ENCODE measurements at places on chromosomes 6 and 20.

- DNase-seq: peak; percentile 28
Measured at GRCh38 chr6:130625825-130626527, 201.2 kb upstream of the SMLR1 start.

DNA sequence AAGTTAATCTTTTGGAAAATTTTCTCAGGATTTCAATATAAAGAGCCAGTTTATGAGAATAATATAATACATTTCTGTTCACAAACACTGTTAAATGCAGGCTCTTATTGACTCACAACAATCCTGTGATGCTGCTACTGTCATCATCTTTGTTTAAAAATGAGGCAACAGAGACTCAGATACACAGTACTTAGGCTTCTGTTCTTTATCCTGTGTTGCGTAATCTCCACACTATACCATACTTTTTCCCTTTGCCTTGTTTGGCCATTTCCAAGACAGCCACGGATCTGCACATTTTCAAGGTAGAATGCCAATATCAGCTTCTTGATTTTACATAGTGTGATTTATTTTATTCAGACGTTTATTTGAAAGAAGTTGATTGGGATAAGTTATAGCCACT lies 699.0 kb upstream of the CITED2 start:
- DNase-seq: no peak

GRCh38 chr20:34377072-34377847 lies 14.2 kb downstream of the ITCH start:
- DNase-seq: peak; percentile 15

DNA sequence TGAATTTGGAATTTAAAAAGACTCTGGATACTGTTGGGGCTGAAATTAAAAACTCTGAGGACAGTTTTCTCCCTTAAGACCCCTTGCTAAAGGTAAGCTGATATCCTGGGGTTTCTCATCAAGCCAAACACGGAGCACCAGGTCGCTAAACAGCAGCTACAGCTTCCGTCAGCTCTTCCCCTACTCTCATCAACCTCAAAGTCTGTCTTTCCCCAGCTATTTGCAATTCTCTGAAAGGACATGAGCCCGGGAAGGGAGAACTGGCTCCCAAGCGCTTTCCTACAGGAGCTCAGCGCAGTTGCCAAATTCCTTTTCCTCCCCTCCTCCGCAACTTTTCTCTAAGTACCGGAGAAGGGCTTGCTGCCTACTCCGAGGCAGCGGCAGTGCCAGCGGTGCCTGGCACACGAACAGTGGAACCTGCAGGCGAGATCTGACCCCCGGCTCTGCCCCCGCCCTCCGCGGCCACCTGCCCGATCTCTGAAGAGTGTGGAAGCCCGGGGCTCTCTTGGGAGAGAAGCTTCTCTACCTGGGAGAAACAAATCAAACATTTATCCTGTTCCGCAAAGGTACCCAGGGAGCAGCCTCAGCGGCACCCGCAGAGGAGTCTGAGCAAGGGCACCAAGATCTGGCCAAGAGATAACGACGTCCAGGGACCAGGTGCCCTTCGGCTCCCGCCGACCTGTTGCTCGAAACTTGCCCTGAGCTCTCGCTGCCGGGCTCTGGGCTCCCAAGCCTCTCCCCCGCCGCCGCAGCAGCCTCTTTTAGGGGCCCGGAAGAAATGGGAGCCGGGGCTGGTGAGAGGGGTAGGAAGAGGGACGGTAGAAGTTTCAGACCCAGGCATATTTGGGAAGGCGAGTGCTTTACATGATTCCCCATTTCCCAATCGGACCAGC lies 2.2 kb downstream of the CBLN4 start:
- DNase-seq: no peak

GRCh38 chr6:33853736-33854135 lies 49.9 kb upstream of the MLN start:
- DNase-seq: no peak

DNA sequence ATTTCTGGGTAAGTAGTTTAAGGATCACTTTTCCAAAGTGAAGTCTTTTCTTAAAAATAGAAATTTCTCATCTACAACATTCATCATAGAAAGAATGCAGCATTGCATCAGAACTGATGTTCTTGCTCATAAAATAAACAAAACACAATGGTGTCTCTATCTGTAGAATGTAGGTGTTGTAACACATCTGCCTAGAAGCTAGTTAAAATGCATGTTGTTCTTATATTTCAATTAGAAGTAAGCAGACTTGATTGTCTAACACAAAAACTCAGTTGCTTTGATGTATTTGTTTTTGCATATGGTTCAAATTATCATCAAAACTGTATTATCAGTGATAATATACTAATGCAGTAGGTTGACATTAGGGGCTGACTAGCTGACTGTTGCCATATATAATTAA lies 654.7 kb upstream of the FLRT3 start:
- DNase-seq: no peak

GRCh38 chr6:148658681-148659430 lies 88.0 kb upstream of the UST start:
- DNase-seq: no peak

GRCh38 chr20:3896302-3896701 lies 7.1 kb downstream of the PANK2 start:
- no peak for DNase-seq

- DNase-seq: no peak
Measured at GRCh38 chr6:5749651-5750215, 257.0 kb downstream of the NRN1 start.

GRCh38 chr6:35183935-35184334 lies 29.8 kb upstream of the SCUBE3 start:
- no peak for DNase-seq

- DNase-seq: no peak
Measured at GRCh38 chr6:169231790-169232506, 21.7 kb downstream of the THBS2 start.

- no peak for DNase-seq
Measured at GRCh38 chr6:143578054-143578453, 66.5 kb upstream of the FUCA2 start.

- no peak for DNase-seq
Measured at GRCh38 chr6:83062225-83062624, 3.4 kb downstream of the UBE3D start.

DNA sequence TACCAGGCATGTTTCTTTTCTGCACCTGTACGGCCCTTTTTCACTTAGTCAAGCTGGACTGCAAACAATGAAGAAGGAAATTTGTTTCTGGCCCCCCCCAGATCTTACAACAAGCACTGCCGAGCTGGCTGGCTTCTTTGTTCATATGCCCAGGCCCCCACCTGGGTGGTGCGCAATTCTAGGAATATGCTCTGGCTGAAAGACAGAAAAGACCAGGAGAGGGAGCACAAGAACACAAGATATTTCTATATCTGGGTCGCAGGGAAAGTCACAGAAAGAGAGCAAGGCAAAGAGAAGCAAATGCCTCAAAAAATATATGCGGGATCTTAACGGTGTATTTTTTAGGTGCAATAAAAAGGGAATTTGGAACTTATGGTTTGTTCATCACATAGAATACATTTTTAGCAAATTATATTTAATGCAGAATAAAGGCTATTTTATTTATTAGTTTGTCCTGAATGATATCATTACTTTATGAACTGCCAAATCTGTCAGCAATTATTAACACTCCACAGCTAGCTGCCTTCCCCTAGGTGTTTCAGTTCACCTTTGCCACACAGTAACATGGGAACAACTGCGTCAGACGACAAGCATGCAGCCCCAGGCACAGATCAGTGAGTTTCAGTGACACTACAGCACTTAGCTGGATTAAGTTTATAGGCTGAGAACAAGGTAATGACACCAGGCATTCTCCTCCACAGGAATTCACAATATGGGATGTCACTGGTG lies 76.5 kb downstream of the GJA10 start:
- no peak for DNase-seq

DNA sequence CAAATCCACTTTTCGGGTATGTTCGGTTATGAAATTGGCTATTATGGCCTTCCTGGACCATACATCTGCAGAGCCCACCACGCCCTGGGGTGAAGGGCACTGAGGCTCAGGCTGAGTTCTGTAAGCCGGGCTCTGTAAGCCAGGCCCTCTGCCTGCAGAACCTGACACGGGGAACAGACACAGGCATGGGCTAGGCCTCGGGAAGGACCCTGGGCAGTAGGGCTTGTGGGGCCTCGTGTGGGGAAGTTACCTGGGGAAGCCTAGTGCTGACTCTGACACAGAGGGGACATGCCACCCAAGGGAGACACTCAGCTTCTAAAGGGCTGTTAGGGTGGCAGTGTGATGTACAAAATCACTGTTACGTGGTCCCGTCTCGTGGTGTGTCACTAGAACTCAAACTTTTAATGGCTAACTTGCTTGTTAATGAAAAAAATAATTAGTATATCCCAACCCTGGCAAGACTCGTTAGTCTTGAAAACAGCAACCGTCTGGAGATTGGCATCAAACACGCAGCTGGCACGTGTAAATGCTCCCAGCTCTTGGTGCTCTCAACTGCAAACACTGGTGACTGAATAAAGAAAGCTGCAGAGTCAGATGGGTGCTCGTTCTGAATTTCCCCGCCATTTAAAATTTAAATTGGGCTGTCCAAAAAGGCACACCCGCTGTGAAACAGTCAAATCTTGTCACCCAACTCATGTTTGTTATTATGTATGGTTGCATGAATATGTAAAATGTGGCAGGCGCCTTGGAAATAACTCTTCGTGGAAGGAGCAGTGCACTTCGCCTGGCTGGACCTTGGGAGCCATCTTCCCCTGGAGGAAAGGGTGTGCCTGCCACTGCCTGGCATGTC lies 23.6 kb upstream of the TCFL5 start:
- no peak for DNase-seq

DNA sequence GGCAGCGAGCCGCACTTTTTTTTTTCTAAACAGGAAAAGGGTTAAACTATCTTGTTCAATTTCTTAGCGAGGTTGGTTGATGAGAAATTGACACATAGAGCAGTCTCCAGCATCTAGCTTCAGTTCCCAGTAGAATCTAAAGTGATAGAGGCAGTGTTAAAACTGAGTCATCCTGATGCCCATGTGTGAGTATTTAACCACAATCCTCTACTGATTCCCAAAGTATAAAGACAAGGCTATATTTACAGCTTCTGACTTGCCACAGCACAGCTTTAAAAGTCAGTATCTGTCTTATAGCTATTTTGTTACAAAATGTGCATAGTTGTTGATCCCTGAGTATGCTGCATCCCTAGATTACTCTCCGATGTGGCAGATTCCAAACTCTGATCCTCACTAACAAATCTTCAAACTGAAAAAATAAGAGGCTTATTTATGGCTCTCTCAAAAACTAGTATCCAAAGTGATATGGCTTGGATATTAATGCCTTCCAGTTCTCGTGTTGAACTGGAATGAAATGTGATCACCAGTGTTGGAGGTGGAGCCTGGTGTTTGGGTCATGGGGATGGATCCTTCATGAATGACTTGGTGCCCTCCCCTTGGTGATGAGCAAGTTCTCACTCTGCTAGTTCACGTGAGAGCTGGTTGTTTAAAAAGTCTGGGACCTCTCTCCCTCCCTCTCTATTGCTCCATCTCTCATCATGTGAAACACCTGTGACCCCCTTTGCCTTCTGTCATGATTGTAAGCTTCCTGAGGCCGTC lies 13.1 kb upstream of the POPDC3 start:
- no peak for DNase-seq

DNA sequence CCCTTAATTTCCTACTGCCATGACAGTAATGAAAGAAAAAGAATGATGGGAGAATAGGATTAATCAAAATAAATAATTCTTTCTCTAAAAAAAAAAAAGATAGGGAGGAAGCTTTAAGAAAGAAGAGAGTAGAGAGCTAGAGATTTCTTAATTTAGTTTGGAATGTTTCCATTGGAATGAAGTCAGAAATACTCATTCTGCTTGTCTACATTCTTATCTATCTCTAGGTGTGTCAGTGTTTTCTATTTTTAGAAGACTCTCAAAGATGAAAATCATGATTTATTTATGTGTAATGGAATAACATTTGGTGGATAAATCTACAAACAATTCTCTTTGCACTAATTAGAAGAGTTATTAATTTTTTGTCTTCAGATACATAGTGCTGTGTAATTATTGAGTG lies 38.0 kb upstream of the HIVEP1 start:
- DNase-seq: no peak

GRCh38 chr6:113115196-113115595 lies 741.9 kb upstream of the MARCKS start:
- no peak for DNase-seq

DNA sequence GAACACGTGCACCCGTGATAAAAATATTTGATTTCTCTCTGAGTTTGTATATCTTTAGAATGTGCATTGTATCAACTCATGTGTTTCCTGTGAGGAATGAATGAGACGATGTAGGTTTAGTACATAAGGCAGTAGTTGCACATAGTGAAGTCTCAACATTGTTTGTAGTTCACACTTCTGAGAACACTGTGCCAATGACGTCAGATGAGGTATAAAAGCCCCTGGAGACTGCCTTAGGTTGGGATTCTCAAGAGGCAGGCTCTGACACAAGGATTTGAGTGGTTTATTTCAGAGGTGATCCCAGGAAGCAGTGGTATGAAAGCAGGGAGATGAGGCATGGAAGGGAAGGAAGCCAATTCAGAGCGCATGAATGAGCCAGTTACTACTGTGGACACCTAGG lies 2.6 kb upstream of the NKAIN2 start:
- no peak for DNase-seq

GRCh38 chr6:133396233-133396983 lies 155.3 kb downstream of the EYA4 start:
- no peak for DNase-seq

- DNase-seq: no peak
Measured at GRCh38 chr20:11700831-11701230, 216.9 kb upstream of the BTBD3 start.

DNA sequence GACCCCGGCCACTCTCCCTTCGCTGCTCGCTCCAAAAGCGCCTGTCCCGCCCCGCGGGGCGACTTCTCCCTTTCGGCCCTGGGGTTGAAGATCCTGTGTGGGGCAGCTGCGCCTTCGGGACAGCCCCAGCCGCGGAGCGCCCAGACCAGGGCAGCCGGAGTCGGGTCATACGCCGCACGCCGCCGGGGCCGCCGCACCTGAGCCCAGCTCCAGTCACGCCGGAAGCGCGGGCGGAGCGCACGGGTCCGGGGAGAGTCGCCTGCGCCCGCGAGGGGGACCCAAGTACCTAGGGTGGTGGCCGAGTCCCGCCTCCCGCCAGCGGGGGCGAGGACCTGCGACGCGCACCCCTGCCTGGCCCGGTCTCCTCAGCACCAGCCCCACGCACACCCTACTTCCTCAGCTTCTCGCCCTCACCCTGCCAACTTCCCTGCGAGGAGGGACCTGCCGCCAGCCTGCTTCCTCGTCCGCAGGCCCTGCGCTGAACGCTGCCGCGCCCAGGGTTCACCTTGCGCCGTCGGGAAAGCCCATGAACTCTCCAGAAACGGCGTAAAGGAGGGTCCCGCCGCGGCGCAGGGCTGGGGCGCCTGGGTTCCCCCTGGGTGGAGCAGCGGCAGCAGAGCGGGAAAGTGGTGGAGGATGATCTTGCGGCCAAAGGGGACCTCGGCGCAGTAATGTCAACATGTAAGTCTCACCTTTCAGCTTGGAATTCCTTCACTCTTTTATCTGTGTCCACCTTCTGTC lies at the start of gene ADGRG6:
ADGRG6 (plus strand) TSS at position 357 of the 741 bp plus-strand sequence; CDS start at position 680, 323 bp downstream.
- DNase-seq: peak; percentile 42

GRCh38 chr6:29255530-29255929 lies 46.0 kb upstream of the OR14J1 start:
- DNase-seq: no peak

Data from activated CD4-positive, alpha-beta T cell treated with anti-CD3 and anti-CD28 coated beads, Interleukin-2, amount 50 U/mL, for 48 hours (primary cell).